Psoas muscle (tissue), 8 donors: ENCODE measurements at places on chromosomes 2 and 18. TPM values are rescaled to one million over a fixed set of nuclear protein-coding genes. Genes with fewer than 3 reads are reported as not detected.

GRCh38 chr18:9321017-9321452 lies 13.5 kb upstream of the TWSG1 start:
- no peak for DNase-seq

DNA sequence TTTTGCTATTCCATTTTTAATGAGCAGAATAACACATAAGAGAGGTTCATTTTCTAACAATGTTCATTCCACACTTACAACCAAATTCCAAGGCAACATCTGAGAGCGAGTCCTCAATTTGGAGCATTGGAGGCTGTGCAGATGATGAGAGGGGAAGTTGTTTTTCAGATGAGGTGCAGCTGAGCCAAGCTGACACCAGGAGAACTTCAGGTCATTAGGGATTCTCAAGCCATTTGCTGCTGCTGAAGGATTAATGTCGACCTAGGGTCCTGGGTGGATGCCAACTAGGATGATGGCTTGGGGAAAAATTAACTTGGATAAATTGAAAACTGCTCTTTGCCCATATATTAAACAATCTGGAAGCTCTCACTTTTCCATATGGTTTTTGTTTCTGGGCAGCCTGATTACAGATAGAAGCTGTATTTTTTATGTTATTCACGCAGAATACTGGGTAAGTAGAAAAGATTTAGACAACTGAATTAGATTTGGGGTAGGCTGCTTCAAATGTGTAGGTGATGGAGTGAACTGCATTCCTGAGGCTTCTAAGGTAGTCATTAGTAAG lies 206.4 kb upstream of the SLC39A10 start:
- DNase-seq: no peak

DNA sequence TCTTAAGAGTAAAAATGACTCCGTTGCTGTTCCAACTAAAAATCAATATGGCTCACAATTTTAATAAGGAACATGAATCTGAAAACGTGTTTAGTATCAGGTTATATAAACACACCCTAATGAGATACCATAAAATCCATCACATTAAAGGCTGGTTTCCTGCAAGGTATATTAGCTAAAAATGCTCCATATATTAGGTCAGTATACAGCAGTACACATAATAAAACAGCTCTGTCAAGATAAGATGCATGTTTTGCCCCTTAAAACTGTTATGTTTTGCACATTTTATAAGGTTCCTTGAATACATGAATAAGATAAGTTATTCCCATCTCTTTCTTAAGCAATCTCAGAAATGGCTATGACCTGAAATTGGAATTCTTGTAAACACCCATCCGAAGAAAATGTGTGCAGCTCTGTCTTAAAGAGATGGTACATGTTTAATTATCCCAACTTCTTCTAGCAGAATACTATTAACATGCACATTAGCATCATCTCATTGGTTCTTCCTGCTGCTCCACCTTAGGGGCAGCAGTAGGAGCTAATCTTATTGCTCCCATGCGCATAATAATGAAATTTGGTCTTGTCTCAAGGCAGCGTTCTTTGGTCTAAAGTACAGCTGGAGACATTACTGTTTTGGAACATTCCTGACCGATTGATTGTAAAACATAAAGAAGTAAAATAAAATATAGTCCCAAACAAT lies 836.1 kb upstream of the FANCL start:
- DNase-seq: no peak

GRCh38 chr18:77153404-77153803 lies 20.8 kb upstream of the MBP start:
- no peak for DNase-seq

Gene PAIP2B
- 14.0 TPM for total RNA-seq

Gene CLEC4F
- not detected for total RNA-seq

GRCh38 chr2:212732860-212733259 lies 194.3 kb upstream of the ERBB4 start:
- DNase-seq: no peak

Gene NEB
- 7,132 TPM for total RNA-seq

DNA sequence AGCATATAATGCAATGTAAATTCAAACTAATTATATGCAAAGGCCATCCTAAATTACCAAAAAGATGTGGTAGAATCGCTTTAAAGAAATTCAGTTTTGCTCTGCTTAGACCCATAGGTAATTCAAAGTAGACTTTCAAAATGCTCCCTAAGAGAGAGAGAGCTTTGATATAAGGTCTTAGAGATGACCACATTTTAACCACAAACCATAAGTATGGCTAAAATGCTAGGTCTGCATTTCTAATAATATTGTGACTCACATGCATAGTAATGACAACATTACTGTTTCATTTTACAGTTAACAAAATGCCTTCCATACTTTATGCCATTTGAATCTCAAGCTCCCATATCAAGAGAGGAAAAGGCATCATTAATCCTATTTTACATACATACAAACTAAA lies 144.5 kb downstream of the RAD51AP2 start:
- DNase-seq: no peak

GRCh38 chr2:184646593-184646992 lies 48.3 kb downstream of the ZNF804A start:
- no peak for DNase-seq

DNA sequence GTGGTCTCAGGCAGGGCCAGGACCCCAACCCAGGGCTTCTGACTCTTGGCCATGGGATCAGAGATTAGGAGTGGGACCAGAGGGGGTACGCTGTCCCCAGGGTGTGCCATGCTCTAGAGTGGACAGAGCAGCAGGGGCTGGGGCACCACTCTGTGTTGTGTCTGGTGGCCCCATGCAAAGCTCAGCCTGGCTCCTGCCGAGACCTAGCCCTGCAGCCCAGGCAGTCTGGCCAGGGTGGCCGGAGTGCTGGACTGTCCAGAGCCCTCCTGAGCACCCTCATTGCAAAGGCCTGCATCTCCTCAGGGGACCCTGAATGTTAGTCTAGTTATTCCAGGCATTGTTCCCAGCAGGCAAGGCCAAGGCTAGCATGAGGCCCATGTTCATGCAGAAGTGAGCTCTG lies 162.3 kb downstream of the TNS1 start:
- no peak for DNase-seq

GRCh38 chr2:70516596-70516995 lies 37.0 kb downstream of the TGFA start:
- DNase-seq: no peak

Gene IL36B
- not detected for total RNA-seq

- no peak for DNase-seq
Measured at GRCh38 chr2:123687064-123687463, 338.0 kb upstream of the CNTNAP5 start.

GRCh38 chr18:74589811-74590210 lies 7.9 kb upstream of the ZNF407 start:
- no peak for DNase-seq

Gene TEX44
- not detected for total RNA-seq

Gene SLC1A4
- 25.6 TPM for total RNA-seq

DNA sequence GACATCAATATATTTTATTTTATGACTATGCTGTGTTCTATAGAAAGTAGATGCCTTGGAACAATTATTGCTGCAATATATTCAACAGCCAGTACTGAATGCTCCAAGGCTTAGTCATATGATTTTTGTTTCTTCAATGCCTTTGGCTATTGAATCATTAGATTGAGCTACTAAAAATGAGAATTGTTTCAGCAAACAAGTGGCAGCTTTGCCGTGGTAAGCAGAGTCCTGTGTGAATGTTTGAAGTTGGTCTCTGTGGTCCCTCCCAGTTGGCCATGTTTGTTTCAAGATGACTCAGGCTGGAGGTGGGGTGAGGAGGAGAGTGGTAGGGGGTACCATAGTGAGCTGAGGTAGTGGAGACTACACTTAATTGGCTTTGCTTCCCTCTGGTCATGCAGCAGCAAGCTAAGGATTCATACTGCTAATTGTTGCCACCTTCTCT lies 198.6 kb upstream of the EPAS1 start:
- no peak for DNase-seq

- no peak for DNase-seq
Measured at GRCh38 chr18:23412351-23412964, 40.6 kb upstream of the RIOK3 start.

Gene GAL3ST2
- 0.16 TPM for total RNA-seq

DNA sequence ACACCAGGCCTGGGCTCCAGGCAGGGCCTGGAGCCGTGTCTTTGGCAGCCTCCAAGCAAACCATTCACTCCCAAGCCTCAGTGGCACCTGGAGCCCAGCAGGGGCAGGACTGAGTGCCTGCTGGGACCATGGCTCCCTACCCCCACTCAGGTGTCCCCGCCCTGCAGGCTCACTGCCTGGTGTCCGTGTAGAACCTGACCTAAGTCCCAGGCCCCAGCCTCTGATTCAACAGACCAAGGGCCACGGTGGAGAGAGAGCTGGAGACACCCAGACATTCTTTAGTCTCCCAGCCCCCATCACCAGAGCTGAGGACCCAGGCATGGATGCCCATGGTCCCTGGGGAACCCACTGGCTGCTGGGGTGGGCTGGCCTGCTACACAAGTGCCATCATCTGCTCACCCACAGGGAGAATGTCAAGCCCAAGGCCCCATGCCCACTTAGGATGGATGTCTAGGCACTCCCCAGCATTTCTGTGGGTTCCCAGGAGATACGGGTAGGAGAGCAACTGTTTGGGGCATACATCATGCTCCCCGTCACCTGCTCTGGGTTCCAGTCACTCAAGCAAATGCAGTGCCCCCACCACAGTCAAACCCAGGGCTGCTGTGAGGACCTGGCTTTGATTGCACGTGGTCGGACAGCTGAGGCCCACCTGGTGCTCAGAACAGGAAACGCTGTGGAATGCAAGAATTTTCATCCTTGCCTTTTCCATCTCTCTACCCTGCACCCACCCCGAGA lies 42.9 kb upstream of the ATG16L1 start:
- DNase-seq: no peak

Gene ARMC9
- total RNA-seq: 1.4 TPM

Gene PLCL1
- total RNA-seq: 17.3 TPM

- DNase-seq: no peak
Measured at GRCh38 chr2:223729781-223730180, 107.6 kb downstream of the AP1S3 start.

DNA sequence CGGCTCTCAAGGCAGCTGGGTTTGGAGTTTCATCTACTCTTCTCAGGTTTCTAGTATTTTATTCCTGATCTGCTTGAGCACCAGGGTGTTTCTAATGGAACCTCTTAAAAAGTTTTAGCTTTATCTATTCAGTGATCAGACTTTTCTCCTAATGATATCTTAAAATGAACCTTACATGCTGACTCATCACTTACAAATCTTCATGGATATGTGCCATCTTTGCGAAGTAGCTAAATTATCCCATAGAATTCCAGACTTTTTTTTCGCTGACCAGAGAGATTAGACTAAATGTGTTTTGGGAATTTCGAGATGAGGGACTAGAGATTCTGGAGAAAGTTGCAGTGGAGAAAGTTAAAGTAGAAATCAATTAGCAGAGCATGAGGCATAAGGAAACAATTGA lies 401.0 kb downstream of the GRB14 start:
- no peak for DNase-seq

Gene ASAP2
- 2.5 TPM for total RNA-seq

- no peak for DNase-seq
Measured at GRCh38 chr2:126846241-126846640, 52.4 kb upstream of the TEX51 start.

GRCh38 chr18:50879302-50880118 lies 592 bp downstream of the ME2 start:
- no peak for DNase-seq
